ENCODE measurements at places on chromosomes 2 and 18.

DNA sequence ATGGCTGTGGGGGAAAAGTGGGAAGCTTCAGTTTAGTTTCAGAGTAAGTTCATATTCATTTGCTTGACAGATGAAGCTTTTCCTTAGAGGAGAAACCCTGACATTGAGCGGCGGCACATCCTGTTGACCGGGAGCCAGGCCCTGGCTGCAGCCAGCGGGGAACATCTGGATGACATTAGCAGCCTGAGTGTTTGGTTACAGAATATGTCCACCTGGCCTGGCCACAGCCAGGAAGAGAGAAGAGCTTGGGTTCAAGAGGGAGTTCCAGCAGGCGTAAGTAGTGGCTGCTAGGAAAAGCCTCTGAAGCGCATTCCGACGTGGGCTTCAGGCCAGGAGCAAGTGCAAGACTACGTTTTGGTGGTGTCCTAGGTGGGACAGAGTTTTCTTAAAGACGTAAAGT lies 144.9 kb upstream of the MYCN start:
- DNase-seq: no peak

DNA sequence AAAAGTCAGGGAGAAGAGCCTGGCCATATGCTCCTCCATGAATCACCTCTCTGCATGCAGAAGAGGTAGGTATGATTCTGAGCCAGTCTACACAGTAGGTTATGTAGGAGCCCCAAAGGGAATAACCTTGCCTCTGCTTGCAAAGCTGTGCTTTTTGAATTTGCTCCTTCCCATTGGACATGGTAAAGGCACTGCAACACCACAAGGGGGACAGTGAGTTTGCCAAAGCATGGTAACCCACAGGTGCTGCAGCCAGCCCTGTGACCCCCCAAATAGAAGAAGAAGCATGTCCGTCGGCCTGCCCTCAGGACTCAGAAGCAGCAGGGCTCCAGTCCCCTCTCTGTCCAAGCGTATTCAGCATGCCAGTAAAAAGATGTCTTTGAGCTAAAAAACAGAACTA lies 51.0 kb upstream of the BCL2L11 start:
- DNase-seq: no peak

DNA sequence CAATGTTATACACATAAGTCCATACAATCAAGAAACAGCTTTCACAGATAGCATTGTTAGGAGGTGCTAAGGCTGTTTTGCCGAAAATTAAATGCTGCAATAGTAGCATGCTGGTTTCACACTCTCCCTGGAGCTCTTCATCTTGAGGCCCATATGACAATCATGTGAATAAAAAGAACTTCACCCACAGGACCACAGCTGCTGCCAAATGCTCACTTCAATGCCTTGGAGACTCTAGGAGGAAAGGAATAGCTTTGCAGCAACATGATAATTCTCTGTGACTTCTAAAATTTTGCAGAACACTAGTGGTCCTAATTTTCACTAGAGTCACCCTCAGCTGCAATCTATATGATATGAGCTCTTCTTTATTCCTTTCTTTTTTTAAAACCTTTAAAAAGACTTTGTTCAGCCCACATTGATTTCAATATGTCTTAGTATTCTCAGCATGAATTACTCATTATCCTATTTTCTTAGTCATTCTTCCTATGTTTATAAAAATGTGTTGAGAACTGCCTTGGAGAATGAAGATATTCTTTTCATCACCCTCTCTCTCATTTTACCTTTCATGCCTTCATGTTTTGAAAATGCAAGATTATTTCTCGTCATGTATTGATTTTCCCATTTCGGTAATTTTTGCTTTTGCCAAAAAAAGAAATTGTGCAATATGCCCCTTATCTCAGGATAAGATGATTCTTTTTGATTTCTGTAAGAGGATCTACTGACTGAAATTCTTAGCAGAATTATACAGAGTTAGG lies 108.2 kb downstream of the PDE1A start:
- DNase-seq: no peak

GRCh38 chr18:8937160-8938094 lies 165.1 kb upstream of the NDUFV2 start:
- no peak for DNase-seq

- no peak for DNase-seq
These were observed 7.3 kb downstream of the INSIG2 start for GRCh38 chr2:118095610-118096009.

DNA sequence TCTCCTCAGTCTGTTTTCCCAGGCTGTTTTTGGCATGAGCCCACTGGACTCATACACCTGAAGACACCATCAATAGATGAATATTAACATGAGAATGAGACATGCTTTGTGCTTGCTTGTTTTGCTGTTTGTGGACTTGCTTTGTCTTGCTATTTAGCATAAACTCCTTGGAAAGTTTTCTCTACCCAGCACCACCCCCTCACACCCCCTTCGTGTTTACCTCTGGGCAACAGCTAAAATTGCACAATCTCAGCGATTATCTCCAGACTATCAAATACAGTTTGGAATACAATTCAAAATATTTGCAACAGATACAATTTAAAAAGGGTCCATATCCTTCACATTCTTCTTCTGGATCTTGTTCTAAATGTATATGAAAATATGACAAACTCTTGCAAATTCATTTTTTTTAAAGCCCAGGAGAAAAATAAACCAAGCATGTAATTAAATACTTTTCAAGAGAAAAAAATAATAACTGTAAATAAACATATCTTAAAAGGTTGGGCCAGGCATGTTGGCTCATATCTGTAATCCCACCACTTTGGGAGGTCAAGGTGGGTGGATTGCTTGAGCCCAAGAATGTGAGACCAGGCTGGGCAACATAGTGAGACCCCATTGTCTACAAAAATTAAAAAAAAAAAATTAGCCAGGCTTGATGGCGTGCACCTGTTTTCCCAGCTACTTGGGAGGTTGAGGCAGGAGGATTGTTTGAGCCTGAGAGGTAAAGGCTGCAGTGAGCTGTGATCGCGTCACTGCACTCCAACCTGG lies 32.3 kb upstream of the PMAIP1 start:
- no peak for DNase-seq

- no peak for DNase-seq
These were observed 24.5 kb downstream of the ITGAV start for GRCh38 chr2:186614373-186614772.

GRCh38 chr2:13240061-13240460 lies 523.3 kb downstream of the TRIB2 start:
- no peak for DNase-seq

DNA sequence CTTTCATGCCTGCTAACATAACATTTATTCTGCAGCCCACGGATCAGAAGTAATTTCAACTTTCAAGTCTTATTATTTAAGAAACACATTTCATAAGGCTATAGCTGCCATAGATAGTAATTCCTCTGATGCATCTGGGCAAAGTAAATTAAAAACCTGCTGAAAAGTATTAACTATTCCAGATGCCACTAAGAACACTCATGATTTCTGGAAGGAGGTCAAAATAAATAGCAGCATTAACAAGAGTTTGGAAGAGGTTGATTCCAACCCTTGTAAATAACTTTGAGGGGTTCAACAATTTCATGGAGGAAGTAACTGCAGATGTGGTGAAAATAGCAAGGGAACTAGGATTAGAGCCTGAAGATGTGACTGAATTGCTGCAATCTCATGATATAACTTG lies 77.6 kb downstream of the CCDC148 start:
- DNase-seq: no peak

Data from NCI-H2227 treated with DMSO at 0.1 percent for 48 hours (cell line).